Activated CD8-positive, alpha-beta memory T cell treated with anti-CD3 and anti-CD28 coated beads for 1 hour (primary cell): ENCODE measurements at places on chromosomes 4 and X.
A peak's percentile ranks its signal among the peaks of the same experiment; 100 is the strongest.

GRCh38 chr4:28562913-28563312, 1702.3 kb downstream of the STIM2 start:
- DNase-seq: no peak

- DNase-seq: peak; percentile 10
Measured at GRCh38 chr4:336893-337142, 796 bp upstream of the ZNF141 start.

- DNase-seq: no peak
Measured at GRCh38 chr4:8451440-8452182, 11.0 kb downstream of the TRMT44 start.

GRCh38 chr4:138909587-138909986, 106.0 kb upstream of the NOCT start:
- DNase-seq: no peak

GRCh38 chr4:127174616-127175015, 458.1 kb upstream of the INTU start:
- DNase-seq: no peak

DNA sequence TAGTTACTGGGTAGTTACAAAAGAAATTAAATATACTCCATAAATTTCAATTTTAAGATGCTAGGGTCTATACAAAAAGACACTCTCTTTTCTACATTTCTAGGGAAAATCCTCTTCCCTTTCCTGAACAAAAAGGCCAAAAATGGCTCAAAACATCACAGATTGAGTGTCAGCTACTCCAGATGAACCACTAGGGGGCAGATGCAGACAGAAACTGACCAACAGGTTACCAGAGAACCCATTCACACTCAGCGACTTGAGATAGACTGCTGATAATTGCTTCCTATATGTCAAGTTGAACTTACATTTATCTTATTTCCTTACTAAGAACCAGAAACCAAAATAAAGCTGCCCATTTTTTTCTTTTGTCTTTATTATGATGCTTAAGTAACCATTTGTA, 83.4 kb upstream of the MID1IP1 start:
- no peak for DNase-seq

DNA sequence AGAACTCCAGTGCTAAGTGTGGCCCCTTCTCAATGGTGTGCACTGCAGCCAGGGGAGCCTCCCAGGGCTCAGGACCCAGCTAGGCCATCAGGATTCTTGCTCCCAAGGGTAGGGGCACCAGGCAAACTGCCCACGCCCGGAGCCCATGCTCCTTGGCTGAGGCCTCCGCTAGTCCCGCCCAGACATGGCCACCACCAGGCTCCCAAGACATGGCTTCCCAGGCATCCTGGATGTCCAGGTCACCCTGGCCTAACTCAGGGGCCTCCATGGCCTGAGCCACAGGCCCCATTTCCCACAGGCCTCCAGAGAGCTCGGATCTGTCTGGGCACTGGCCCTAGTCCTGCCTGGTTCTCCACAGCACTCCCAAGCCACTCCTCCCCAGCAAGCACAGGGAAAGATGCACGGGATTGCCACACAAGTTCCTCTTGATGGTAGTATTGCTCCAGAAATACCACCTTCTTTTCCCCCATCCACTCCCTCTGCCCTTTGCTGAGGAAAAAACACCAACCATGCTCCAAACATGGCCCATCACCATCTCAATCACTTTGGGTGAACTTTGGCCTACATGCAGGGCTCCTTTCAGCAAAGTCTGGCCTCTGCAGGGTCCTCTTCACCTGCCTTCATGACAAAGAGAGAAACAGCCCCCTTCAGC, 274.7 kb upstream of the AGTR2 start:
- no peak for DNase-seq

- no peak for DNase-seq
Measured at GRCh38 chr4:41748074-41748570, 403 bp downstream of the PHOX2B start.

DNA sequence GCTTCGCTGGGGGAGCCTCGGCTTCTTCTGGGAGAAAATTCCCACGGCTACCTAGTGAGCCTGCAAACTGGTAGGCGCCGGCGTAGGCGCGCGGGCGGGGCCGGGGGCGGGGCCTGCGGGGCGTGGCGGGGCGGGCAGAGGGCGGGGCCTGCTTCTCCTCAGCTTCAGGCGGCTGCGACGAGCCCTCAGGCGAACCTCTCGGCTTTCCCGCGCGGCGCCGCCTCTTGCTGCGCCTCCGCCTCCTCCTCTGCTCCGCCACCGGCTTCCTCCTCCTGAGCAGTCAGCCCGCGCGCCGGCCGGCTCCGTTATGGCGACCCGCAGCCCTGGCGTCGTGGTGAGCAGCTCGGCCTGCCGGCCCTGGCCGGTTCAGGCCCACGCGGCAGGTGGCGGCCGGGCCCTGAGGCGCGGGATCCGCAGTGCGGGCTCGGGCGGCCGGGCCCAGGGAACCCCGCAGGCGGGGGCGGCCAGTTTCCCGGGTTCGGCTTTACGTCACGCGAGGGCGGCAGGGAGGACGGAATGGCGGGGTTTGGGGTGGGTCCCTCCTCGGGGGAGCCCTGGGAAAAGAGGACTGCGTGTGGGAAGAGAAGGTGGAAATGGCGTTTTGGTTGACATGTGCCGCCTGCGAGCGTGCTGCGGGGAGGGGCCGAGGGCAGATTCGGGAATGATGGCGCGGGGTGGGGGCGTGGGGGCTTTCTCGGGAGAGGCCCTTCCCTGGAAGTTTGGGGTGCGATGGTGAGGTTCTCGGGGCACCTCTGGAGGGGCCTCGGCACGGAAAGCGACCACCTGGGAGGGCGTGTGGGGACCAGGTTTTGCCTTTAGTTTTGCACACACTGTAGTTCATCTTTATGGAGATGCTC, at the start of gene HPRT1:
HPRT1 (plus strand) TSS at position 161 of the 857 bp plus-strand sequence; CDS start at position 308, 147 bp downstream.
- DNase-seq: peak; percentile 60

GRCh38 chr4:1113311-1114009, at the start of gene RNF212:
Gene RNF212 (minus strand): TSS chr4:1113564. CDS start chr4:1113464, 100 bp downstream.
- no peak for DNase-seq

- no peak for DNase-seq
Measured at GRCh38 chrX:34275699-34276098, 143.6 kb upstream of the FAM47A start.

DNA sequence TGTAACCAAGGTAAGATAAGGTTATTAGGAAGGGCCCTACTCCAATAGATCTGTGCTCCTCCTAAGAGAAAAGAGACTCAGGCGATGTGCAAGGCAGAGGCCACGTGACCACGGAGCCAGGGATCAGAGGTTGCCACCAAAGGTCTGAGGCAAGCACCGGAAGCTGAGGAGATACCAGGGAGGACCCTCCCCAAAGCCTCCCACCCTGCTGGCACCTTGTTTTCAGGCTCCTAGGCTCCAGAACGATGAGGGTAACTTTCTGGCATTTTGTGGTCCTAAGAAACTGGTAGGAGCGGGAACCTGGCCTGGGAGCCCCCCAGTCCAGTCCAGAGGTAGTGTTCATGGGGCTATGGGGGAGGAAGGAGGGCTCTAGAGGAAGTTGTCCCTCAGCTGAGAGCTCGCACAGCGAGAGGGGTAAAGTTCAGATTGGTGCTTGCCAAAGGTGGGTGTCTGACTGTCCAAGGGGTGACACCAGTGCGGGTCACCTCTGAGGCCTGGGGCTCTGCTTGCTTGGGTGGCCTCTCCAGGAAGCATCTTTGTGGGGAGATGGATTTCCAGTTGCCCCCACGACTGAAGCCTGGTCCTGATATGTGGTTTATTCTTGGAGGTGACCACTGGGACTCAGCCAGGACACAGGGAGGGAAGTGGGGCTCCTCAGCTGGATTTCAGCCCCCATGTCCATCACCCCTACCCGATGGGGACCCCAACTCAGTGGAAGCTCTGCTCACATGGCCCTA, 7.5 kb upstream of the LETM1 start:
- DNase-seq: no peak

GRCh38 chrX:40444133-40444532, 136.6 kb upstream of the ATP6AP2 start:
- DNase-seq: no peak

- DNase-seq: no peak
Measured at GRCh38 chrX:18887825-18888212, 96.1 kb downstream of the PHKA2 start.

- DNase-seq: no peak
Measured at GRCh38 chr4:90994851-90995574, 867.8 kb downstream of the CCSER1 start.

- DNase-seq: no peak
Measured at GRCh38 chr4:143939528-143939927, 34.2 kb upstream of the GYPE start.

DNA sequence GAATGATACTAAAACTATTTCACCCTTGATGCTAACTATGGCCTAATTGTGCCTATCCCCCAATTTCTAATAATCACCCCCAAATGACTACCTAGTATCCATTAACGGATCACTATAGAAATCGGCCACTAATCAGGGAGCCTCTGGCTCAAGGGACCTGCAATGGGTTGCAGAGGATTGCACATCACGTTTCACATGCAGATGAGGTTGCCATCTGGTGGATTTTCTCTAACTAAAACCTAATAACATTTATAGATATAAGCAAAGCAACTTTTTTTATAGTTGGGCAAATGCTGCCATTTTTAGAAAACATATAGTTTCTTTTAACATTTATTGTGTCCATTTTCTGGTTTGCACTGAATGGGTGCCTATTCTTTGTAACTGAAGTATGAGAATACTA, 28.3 kb upstream of the ALG13 start:
- no peak for DNase-seq

GRCh38 chrX:154908821-154909220, 22.7 kb downstream of the F8A1 start:
- DNase-seq: no peak

GRCh38 chr4:70687392-70687791, 940 bp upstream of the UTP3 start:
- DNase-seq: no peak

DNA sequence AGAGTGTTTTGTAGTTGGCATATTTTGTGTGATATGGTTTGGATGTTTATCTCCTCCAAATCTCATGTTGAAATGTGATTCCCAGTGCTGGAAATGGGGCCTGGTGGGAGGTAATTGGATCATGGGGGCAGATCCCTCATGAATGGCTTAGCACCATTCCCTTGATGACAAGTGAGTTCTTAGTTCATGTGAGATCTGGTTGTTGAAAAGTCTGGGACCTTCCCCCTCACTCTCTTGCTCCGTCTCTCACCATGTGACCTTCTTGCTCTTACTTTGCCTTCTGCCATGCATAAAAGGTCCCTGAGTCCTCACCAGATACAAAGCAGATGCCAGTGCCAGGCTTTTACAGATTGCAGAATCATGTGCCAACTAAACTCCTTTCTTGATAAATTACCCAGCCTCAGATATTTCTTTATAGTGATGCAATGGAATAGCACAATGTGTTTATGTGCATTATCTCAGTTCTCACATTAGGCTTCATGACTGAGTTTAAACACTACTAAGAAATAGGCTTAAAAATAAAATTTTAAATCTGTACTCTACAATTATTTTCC, 1348.8 kb downstream of the STIM2 start:
- DNase-seq: no peak

DNA sequence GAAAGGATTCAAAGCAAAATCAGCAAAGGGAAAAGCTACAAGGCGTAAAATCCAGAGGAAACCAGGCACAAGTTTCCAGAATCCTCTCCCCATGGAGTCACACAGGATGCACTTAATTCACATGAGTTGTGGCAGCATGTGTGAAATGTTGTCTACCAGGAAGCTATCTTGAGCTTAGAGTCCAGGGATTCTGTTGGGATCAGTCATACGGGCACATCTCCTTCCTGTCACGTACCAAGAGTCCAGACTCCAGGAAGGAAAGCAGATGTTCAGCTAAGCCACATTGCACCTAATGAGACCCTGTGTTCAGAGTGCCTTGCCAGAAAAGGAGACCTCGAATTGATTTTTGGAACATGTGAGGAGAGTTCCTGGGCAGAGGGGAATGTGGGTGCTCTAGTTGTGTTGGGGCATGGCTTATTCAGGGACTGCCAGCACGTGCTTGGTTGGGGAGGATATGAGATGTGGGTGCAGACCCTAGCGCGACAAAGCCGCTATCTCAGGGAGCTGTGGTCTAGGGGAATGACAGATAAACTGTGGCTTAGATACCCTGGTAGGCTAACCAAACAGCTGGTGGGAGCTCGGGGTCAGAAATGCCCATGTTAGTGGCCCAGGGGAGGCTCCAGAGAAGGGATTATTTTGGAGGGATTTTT, 70.0 kb downstream of the EVC start:
- no peak for DNase-seq

- no peak for DNase-seq
Measured at GRCh38 chr4:114383067-114383466, 215.5 kb upstream of the UGT8 start.

GRCh38 chrX:133191739-133192039, 26.5 kb downstream of the TFDP3 start:
- DNase-seq: no peak

- DNase-seq: no peak
Measured at GRCh38 chr4:43394976-43395375, 502.5 kb downstream of the GRXCR1 start.

- no peak for DNase-seq
Measured at GRCh38 chrX:131881194-131881593, 141.9 kb upstream of the STK26 start.

- DNase-seq: no peak
Measured at GRCh38 chrX:38601866-38602265, 40.5 kb downstream of the TSPAN7 start.
